Stimulated activated CD4-positive, alpha-beta T cell treated with anti-CD3 and anti-CD28 coated beads, Interleukin-1b, Interleukin-23, amount 100 ng/mL, for 1 hour (primary cell): ENCODE measurements at places on chromosomes 12 and 14.

DNA sequence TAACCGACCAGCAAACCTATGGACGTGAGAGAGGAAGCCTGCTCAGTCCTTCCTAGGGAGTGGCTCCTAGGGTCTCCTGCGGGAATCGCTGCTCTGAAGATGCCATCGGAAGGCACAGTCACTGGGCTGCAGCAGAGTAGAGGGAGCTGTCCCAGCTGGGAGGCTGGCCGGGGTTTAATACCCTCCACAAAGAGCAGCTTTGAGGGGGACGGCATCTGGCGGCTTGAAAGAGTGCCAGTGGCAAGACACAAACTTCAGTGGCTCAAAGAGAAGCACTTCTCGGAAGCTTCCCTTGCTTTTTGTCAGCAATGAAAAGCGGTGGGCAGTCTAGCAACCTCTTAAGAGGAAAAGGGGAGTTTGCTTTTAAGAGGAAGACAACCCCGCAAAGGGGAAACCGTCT lies 114.6 kb downstream of the TMEM132C start:
- no peak for DNase-seq

DNA sequence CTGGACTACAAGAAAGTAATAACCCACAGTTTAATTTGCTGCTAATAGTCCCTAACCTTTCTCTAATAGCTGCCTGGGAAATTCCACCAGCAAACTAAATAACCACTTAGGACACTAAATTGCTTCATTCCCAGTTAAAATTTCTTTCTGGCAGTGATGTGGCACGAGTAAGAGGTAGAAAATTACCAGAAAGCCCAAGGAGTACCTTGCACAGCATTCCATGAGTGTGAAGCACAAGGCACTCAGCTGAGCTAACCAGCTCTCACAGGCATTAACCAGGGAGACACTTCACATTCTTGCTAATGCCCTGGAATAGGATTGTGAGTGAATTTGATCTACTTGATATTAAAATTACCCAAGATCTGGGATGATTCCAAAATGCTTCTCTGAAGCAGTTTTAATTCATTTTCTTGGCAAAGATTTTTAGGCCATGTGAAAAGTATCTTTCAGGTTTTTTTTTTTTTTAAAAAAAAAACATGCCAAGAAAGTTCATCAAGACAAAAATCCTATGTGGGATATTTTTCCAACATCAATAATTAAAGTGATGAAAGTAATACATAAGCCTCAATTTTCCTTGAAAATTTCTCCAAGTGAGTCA lies 29.5 kb downstream of the TSPAN8 start:
- DNase-seq, result no peak

GRCh38 chr14:92658684-92659083 lies 89.7 kb downstream of the LGMN start:
- no peak for DNase-seq

DNA sequence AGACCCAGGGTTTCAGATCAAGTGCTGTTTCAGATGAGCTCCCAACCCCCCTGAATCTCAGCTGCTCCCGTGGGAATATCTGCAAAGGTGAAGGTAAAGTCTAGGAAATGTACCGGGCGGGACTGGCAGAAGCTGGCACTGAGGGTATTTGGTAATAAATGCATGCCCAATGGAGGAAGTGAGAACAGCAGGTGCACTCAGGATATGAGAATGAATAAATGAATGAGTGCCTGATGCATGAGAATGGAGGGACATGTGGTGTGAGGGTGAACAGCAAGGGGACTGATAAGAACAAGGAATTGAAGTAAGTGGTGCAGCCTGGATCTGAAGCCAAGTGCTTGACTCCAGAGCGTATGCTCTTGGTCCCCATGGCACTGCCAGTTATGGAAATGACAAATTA lies 11.6 kb downstream of the RAPGEF3 start:
- no peak for DNase-seq

- DNase-seq, result no peak
Measured at GRCh38 chr12:124165695-124166094, 129.2 kb upstream of the RFLNA start.
